ENCODE measurements at places on chromosomes 2 and 18. TPM values are rescaled to one million over a fixed set of nuclear protein-coding genes. Genes with fewer than 3 reads are reported as not detected.

The PROKR1 gene
- not detected for total RNA-seq

The SERPINB11 gene
- not detected for total RNA-seq

The CDH19 gene
- 31.6 TPM for total RNA-seq

The AOX1 gene
- 69.9 TPM for total RNA-seq

DNA sequence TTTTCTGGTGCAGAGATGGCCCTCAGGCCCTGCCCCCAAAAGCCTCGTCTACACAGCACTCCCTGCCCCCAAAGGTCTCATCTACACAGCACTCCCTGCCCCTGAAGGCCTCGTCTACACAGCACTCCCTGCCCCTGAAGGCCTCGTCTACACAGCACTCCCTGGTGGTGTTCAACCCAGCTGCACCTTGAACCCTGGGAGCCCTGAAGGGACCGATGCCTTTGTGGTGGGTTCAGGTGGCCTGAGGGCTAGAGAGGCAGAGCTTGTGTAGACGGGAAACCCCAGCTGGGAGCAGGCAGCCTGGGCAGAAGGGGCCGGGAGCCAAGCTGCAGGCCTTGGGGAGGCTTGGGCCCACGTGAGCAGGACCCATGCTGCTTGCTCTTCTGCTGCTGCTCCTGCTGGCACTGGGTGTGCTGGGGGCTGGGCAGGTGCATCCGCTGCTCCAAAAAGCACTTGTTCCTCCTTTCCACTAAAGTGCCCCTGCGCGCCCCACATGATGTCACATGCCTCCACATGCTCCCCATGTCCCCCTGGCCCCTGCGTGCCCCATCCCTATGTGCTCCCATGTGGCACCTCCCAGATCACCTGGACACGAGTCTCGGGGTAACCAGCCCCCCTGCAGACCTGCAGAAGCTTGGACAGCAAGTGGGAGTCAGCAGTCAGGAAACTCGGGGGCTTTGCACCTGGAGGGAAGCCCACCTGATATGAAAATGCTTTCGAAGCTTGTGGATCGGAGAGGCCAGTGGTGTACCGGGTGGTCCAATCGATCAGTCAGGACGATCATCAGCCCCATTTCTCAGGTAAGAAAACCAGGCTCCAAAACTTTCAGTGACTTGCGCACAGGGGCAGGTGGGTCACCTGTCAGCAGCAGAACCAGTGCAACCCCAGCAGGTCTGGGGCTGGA, 94.9 kb upstream of the CTDP1 start:
- H3K27me3 ChIP-seq: no peaks in the 10 kb centered on the region
- no peak overlapping the region for H3K4me3 ChIP-seq
- H3K27ac ChIP-seq: no peak overlapping the region
- no peak for DNase-seq
- H3K36me3 ChIP-seq: no peaks in the 10 kb centered on the region

The EVX2 gene
- not detected for total RNA-seq

DNA sequence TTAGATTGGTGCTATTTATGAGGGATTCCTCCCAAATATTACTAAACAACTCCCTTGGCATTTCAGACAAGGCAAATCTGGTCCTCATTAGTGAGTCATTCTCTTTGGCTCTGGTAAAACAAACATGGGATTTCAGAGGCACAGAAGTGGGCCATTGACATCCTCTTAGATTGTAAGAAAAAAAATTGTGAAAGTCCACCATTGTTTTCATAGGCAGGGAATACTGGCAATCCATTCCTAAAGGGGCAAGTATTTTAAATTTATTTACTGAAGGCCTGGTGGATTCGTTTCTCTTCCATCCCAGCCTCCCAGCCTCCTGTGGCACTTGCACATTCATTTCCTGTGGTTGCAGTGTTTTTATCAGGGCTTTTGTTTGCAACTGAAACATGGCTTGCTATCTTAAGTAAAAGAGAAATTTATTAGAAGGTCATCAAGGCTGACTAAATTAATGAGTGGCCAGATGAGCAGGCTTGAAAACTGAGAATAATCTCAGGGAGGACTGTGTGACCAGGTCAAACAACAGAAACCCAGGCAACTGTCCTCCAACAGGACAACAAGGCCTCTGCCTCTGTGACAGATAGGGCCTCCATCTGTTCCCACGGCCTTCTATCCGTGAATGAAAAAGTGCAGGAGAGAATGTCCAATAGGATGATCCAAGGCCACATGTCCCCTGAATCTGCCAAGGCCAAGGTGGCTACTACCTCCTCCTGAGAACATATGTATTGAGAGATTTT, 23.1 kb upstream of the TNFAIP6 start:
- H3K4me3 ChIP-seq: no peak overlapping the region
- H3K27ac ChIP-seq: no peak overlapping the region
- no peaks in the 10 kb centered on the region for H3K36me3 ChIP-seq
- no peak for DNase-seq
- H3K4me1 ChIP-seq: no peaks in the 10 kb centered on the region

GRCh38 chr2:240588006-240588655, 1.6 kb downstream of the CAPN10 start:
- DNase-seq: no peak
- H3K4me1 ChIP-seq: peaks cover 22% of the 10 kb centered on the region
- no peaks in the 10 kb centered on the region for H3K27me3 ChIP-seq
- H3K36me3 ChIP-seq: peaks cover 15% of the 10 kb centered on the region

GRCh38 chr2:29731948-29732347, 189.4 kb downstream of the ALK start:
- no peak overlapping the region for H3K27ac ChIP-seq
- no peaks in the 10 kb centered on the region for H3K4me1 ChIP-seq
- DNase-seq: no peak
- H3K36me3 ChIP-seq: no peaks in the 10 kb centered on the region
- no peak overlapping the region for H3K4me3 ChIP-seq

- H3K36me3 ChIP-seq: no peaks in the 10 kb centered on the region
- H3K4me1 ChIP-seq: no peaks in the 10 kb centered on the region
- no peak overlapping the region for H3K27ac ChIP-seq
- no peak for DNase-seq
Observed at GRCh38 chr2:118065921-118066511, 22.3 kb upstream of the INSIG2 start.

The REEP1 gene
- 22.7 TPM for total RNA-seq

GRCh38 chr18:79917169-79917852, 34.1 kb downstream of the SLC66A2 start:
- H3K36me3 ChIP-seq: peaks cover 21% of the 10 kb centered on the region
- H3K27ac ChIP-seq: no peak overlapping the region
- H3K4me1 ChIP-seq: no peaks in the 10 kb centered on the region
- no peak overlapping the region for H3K4me3 ChIP-seq
- no peaks in the 10 kb centered on the region for H3K27me3 ChIP-seq
- no peak for DNase-seq

DNA sequence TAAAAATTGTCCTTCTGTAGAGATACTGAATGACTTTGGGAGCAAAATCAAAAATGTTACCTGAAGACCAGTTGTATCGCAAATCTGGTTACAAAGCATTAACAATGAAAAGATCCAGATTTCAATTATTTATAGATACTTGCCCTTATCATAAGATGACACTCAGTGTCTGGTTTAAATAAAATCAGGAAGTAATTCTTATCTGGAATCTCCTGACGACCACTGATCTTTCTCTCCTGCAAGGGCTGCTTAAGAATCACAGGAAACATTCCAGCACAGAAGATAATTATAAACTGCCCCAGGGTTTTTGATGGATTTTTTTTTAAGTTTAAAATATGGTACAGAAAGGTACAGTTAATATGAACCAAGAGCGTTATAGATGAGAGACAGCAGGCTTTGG, 205.7 kb downstream of the ALK start:
- no peaks in the 10 kb centered on the region for H3K4me1 ChIP-seq
- H3K27ac ChIP-seq: no peak overlapping the region
- DNase-seq: no peak
- no peaks in the 10 kb centered on the region for H3K36me3 ChIP-seq
- no peak overlapping the region for H3K4me3 ChIP-seq
- no peaks in the 10 kb centered on the region for H3K27me3 ChIP-seq

DNA sequence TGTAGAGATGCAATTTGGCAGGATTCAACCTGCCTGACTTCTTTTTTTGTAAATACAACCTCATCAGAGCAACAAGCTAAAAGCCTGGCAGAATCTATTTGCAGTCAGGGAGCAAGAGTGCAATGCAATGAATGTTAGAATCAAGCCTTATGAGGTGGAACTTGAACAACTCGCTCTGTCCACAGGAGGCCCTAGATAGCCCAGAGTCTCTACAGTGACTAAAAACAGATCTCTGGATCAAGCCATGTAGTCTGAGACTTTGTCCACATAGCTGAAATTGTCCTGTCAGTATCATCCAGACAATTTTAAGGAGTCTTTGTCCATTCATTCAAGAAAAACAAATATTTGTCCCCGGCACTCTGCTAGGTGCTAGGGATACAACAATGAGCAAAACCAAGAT, 32.0 kb upstream of the CDK5R2 start:
- H3K36me3 ChIP-seq: no peaks in the 10 kb centered on the region
- no peaks in the 10 kb centered on the region for H3K4me1 ChIP-seq
- no peaks in the 10 kb centered on the region for H3K27me3 ChIP-seq
- no peak overlapping the region for H3K27ac ChIP-seq
- H3K4me3 ChIP-seq: no peak overlapping the region

The STPG4 gene
- not detected for total RNA-seq

GRCh38 chr2:10449838-10450691, 1.9 kb upstream of the ODC1 start:
- H3K27me3 ChIP-seq: no peaks in the 10 kb centered on the region
- H3K4me1 ChIP-seq: peaks cover 21% of the 10 kb centered on the region
- no peaks in the 10 kb centered on the region for H3K36me3 ChIP-seq
- H3K4me3 ChIP-seq: peak overlapping the region; percentile 99
- no peak overlapping the region for H3K27ac ChIP-seq

- DNase-seq: no peak
- H3K4me1 ChIP-seq: no peaks in the 10 kb centered on the region
- H3K27me3 ChIP-seq: no peaks in the 10 kb centered on the region
- H3K27ac ChIP-seq: no peak overlapping the region
- H3K4me3 ChIP-seq: no peak overlapping the region
Observed at GRCh38 chr2:135820003-135820618, 16.9 kb downstream of the LCT start.

The SLC30A3 gene
- total RNA-seq: 8.5 TPM

The LAMA3 gene
- total RNA-seq: 34.2 TPM

- H3K4me3 ChIP-seq: no peak overlapping the region
- DNase-seq: no peak
Observed at GRCh38 chr2:37918742-37919186, 6.3 kb upstream of the RMDN2 start.

GRCh38 chr2:204530464-204530805, 14.8 kb upstream of the PARD3B start:
- no peak for DNase-seq
- no peaks in the 10 kb centered on the region for H3K36me3 ChIP-seq

- H3K4me1 ChIP-seq: peaks cover 13% of the 10 kb centered on the region
- H3K36me3 ChIP-seq: peaks cover 5% of the 10 kb centered on the region
- H3K27ac ChIP-seq: no peak overlapping the region
- DNase-seq: no peak
Observed at GRCh38 chr2:135744760-135745314, 3.2 kb downstream of the UBXN4 start.

DNA sequence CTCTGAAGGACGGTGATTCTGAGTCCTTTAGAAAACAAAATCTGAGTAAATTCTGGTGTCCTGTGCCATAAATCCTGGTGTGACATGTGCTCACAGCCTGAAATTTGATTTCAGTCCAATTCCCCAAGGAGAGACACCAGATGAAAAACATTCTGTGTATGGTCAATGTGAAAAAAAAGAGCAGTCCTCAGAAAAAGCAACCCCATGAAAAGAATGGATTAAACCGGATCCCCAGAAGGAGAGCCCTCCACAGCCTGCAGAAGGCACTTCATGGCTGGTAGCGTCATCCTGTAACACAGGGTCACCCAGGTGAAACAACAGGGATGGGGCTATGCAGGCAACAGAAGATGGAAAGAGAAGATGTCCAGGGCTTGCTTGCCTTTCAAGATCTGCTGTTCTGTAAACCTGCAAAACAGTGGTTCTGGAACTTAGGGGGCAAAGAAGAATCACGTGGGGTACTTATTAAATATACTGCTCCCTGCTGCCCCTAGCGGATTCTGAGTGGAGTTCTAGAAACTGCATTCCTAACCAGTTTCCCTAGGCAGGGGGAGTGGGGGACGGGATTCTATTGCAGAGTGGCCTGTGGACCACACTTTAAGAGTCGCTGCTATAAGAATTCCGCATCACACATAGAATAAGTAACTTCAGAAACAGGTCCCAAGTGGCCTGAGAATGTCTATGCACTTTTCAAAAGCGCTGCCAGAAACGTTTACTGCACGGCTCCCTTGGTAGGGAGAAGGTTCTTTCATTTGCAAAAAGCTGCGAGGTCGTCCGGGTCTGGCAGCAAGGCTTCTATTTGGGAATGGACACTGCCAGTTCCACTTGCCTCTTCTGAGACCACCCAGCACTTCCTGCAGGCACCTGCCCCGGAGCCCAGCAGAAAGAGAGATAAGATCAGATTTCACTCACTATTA, 118.9 kb upstream of the ARL5A start:
- no peaks in the 10 kb centered on the region for H3K36me3 ChIP-seq
- H3K27me3 ChIP-seq: no peaks in the 10 kb centered on the region
- H3K4me1 ChIP-seq: peaks cover 30% of the 10 kb centered on the region
- no peak for DNase-seq
- H3K4me3 ChIP-seq: peak overlapping the region; percentile 68

The RNF125 gene
- 2.2 TPM for total RNA-seq

- no peak overlapping the region for H3K4me3 ChIP-seq
- H3K36me3 ChIP-seq: no peaks in the 10 kb centered on the region
- H3K4me1 ChIP-seq: no peaks in the 10 kb centered on the region
- no peaks in the 10 kb centered on the region for H3K27me3 ChIP-seq
- no peak for DNase-seq
- no peak overlapping the region for H3K27ac ChIP-seq
Observed at GRCh38 chr18:51110073-51110797, 80.2 kb downstream of the SMAD4 start.

DNA sequence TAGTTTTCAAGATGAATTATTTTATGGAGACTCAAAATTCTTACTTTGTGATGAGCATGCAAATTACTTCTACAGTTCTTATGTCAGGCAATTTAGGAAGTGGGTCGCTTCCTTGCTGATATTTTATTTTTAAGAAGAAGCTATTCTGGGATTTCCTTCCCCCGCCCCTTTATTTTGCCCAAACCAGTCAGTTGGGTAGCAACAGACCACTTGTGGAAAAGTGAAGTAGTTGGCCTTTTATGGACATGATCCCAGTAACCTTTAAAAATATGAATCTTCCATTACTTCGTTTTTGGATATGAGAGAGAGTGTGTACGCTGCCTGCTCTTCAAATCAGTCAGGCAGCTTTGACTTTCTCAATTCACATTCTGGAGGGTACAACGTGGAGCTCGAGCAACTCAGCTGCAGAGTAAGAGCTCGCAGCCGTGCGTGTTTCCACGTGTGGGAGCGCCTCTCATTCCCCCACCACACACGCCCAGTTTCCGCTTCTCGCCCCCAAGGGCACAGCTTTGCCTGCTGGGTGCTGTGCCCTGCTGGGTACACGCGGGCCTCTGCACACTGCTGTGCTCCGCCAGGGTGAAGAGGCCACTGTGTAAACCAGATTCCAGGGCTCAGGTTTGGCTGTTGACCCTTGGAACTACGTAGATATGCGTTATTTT, 92.6 kb downstream of the ITGB1BP1 start:
- no peaks in the 10 kb centered on the region for H3K27me3 ChIP-seq
- peaks cover 48% of the 10 kb centered on the region for H3K4me1 ChIP-seq
- H3K4me3 ChIP-seq: no peak overlapping the region
- H3K36me3 ChIP-seq: peaks cover 7% of the 10 kb centered on the region
- peak overlapping the region; percentile 44 for H3K27ac ChIP-seq

The LINC00305 gene
- total RNA-seq: not detected

The SNED1 gene
- 206 TPM for total RNA-seq

Data from thoracic aorta (tissue), 2 donors.